ENCODE measurements at places on chromosomes 7 and 10.
A peak's percentile ranks its signal among the peaks of the same experiment; 100 is the strongest.

DNA sequence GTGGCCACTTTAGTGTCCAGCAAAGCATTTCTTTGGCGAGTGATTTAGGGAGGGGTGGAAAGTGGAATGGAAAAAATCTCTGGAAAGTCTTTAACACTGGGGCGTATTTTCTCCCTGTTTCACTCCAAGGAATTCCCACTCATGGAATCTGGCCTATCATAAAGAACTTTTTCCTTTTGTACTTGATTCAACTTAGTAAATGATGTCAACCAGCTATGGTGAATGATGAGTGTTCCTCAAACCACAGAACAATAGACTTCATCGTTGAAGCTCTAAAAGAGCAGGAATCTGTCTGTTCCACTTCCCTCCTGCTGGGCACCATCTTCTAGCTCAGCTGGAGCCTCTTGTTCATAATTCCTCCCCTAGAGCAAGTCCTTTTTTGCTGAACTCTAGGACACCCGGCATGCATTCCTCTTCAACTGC lies 66.5 kb downstream of the EPDR1 start:
- DNase-seq: no peak

GRCh38 chr10:2543142-2543886 lies 524.0 kb upstream of the PFKP start:
- no peak for DNase-seq

DNA sequence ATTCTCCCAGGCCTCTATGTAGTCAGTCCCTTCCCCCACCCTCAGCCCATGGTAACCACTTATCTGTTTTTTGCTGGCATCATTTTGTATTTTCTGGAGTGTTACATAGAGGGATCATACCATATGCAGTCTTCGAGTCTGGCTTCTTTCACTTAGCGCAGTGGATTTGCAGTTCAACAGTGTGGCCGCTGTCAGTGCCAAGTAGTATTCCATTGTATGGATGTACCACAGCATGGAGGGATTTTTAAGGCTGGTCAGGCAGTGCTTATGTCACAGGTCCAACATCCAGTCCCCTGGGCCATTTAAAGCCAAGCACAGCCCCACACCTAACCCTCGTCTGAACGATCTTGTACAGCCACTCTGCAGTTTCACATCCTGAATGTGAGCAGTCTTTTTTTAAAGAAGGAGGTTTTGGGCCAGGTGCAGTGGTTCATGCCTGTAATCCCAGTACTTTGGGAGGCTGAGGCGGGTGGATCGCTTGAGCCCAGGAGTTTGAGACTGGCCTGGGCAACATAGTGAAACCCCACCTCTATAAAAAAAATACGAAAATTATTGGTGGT lies 121.8 kb downstream of the CUX1 start:
- DNase-seq: no peak

- DNase-seq: peak; percentile 66
Measured at GRCh38 chr7:16078076-16078952, 343.0 kb downstream of the CRPPA start.

DNA sequence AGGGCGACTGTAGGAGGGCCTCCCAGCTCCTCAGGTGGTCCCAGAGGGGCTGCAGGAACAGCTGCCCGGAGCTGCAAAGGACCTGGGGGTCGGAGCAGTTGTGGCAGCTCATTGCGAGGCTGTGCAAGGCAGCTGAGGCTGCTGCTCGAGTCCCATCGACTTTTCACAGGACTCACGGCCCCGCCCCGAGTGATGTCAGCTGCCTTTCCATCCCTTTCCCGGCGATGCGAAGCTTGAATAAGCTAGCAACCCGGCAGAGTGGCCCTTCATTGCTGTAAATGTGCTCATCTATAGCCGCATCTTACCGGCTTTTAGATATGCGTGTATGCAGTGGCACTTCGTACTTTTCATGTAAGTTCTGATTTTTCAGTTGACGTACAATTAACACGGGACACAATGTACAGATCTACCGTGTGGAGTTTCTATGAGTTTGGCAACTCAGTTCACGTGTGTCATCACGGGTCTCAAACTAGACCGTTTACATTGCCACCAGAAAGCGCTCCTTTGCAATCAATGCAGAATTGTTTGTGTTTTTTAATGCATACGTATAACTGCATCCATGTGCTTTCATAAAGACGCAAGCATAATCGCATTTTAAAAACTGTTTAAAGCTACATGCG lies at the start of gene CH25H:
Gene CH25H, minus strand, starts transcription at position 137 of the 620 bp plus-strand sequence. Its CDS starts 25 bp downstream, at position 112.
- peak; percentile 38 for DNase-seq

GRCh38 chr10:86798611-86799010 lies 42.2 kb downstream of the BMPR1A start:
- no peak for DNase-seq

- no peak for DNase-seq
Measured at GRCh38 chr10:46287846-46288477, 1.2 kb downstream of the ANTXRL start.

GRCh38 chr7:2567679-2568278 lies 9.0 kb downstream of the IQCE start:
- DNase-seq: no peak

- no peak for DNase-seq
Measured at GRCh38 chr10:111475720-111476119, 398.9 kb downstream of the ADRA2A start.

GRCh38 chr7:153354071-153354470 lies 594.5 kb downstream of the ACTR3B start:
- DNase-seq: no peak
